ENCODE measurements at places on chromosomes 1 and 21.

- DNase-seq: no peak
These were observed 298.4 kb downstream of the ADGRL2 start for GRCh38 chr1:82099170-82099569.

DNA sequence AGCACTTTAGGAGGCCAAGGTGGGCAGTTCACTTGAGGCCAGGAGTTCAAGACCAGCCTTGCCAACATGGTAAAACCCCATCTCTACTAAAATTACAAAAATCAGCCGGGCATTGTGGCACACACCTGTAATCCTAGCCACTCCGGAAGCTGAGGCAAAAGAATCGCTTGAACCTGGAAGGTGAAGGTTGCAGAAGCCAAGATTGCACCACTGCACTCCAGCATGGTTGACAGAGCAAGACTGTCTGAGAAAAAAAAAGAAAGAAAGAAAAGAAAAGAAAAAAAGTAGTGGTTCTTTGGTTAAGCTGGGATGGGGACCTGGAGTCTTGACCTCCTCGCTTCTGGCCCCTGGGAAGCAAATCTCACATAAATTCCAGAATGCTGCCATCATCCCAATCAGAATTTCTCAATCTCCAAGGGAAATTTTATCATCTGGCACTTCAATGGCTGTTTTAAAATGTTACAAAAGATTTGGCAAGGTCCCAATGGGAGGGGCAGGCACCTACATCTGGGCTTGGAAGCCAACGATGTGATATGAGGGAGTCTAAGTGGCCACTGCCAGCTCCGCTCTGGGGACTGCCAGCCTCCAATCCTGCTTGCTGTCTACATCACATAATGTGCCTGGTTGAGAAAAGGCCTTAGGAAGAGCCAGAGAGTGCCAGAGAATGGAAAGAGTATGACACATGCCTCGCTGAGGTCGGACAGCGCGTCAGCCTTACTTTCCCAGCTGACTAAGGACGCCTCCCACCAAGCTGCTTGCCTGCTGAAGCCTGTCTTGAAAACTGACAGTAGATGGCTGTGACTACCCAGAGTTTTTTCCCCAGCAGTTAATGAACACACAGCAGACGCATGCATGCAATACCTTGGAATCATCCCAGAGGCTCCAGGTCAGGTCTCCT is 42.1 kb upstream of the SRP9 start:
- no peak for DNase-seq

DNA sequence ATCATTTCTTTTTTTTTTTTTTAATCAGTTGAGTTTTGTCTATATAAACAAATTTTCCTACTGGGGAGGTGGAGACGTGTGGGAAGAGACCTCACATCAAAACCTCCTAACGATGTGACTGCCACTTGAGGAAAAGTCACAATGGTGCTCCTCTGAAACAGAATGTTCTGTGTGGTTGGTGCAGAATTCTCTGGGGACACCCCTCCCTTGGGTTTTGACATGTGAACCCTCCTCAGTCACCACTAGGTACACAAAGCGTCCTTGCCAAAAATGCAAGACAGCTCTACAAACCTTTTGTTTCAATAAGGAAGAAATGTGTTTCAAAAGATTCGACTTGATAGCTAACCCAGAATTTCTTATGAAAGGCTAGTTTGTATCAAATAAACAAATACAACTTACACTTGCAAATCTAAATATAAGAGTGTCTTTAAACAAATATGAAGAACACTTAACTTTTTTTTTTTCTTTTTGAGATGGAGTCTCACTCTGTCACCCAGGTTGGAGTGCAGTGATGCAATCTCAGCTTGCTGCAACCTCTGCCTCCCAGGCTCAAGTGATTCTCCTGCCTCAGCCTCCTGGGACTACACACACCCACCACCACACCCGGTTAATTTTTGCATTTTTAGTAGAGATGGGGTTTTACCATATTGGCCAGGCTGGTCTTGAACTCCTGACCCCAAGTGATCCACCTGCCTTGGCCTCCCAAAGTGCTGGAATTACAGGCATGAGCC is 9.3 kb downstream of the SLC25A24 start:
- no peak for DNase-seq

GRCh38 chr1:56229186-56229585 is 350.2 kb downstream of the PLPP3 start:
- no peak for DNase-seq

- DNase-seq: no peak
These were observed 746 bp downstream of the TADA1 start for GRCh38 chr1:166875302-166875733.

DNA sequence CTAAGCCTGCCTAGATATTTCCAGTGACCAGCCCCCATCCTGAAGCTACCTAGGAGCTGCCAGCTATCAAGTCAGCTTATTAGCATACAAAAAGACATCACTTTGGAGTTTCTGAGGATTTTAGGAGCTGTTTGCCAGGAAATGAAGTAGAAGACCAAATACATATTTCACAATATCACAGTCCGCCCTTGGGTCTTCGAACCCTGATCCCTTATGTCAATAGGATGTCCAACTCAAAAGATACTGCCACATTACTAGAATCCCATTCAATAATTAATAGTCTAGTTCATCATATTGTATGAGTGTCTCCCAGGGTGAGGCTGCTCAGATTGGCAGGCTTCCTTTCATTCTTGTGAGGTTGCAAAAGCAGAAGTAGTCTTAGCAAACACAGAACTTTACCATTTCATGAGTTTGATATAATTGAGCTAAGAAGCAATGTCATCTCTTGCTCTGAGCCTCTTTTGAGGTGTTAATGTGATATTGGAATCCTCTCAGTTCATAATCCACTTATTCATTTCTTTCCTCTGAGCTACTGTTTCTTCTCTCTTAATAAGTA is 13.6 kb downstream of the IPO9 start:
- no peak for DNase-seq

DNA sequence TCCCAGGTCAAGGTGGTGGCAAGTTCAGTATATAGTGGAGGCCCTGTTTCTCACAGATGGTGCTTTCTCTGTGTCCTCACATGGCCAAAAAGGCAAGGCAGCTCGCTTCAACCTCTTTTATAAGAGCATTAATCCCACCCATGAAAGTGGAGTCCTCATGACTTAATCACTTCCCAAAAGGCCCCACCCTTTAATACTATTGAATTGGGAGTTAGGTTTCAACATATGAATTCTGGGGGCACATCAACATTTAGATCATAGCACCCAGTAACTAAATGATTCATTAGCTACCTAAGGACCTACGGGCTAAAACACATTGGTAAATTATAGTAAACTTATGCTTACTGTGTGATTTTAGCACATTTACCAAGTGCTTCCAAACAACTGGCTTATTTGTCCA is 317.9 kb downstream of the LTN1 start:
- DNase-seq: no peak

GRCh38 chr1:71273334-71273733 is 192.5 kb upstream of the ZRANB2 start:
- DNase-seq: no peak

DNA sequence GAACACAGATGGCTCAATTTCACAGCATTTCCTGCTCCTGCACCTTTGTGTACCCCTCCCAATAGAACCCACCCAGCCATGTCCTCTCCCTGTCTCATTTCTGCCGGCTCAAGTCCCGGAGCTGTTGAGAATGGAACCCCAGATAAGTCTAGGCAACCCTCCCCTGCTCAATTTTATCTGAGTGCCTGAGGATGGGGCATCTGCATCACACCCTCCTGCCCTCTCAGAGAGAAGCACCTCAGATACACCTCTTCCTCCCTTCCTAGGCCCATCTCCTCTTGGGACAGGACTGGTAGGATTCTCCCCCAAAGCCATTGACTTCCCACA is 1.1 kb downstream of the KIF21B start:
- DNase-seq: no peak

- no peak for DNase-seq
These were observed 54.7 kb upstream of the TRIM67 start for GRCh38 chr1:231107151-231107550.

DNA sequence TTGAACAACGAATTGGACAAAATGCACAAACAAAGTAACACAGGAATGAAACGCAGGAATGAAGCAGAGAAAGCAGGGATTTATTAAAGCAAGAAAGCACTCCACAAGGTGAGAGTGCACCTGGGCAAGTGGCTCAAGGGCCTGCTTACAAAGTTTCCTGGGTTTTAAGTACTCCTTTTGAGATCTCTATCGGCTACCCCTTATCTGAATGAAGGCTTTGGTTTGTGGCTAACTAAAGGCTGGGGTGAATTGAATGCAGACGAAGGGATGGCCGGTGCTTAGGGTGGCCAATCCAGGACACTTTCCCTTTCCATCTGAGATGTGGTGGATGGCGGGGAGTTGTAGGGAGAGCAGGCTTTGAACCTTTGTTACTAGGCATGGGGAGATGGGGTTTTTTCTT is 151.4 kb upstream of the KIAA0040 start:
- no peak for DNase-seq

GRCh38 chr1:1212780-1213344 is 1.1 kb downstream of the TNFRSF4 start:
- no peak for DNase-seq

GRCh38 chr1:40750451-40750908 is 33.1 kb upstream of the KCNQ4 start:
- no peak for DNase-seq

- no peak for DNase-seq
These were observed 69.8 kb downstream of the KCNT2 start for GRCh38 chr1:196538473-196538872.

GRCh38 chr1:18191481-18192155 is 84.0 kb downstream of the IGSF21 start:
- DNase-seq: no peak

DNA sequence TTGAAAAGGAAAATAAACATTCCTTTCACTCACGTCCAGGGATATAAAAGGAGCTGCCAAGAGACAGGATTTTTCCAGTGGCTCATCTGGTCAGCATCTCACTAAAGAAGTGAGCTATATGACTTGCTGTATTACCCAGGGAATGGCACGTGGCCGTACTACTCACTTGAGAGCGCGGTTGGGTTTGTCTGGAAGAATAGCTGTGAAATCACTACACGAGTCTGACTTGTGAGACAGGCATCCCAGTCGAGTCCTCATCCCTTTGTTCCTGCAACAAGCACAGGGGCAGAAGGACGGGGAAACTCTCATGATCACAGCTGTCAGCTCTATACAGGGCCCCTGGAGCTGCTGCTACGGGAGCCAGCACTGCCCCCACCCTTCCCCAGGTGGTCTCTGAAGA is 17.7 kb downstream of the RGS8 start:
- no peak for DNase-seq

GRCh38 chr1:246416261-246416660 is 90.8 kb downstream of the SMYD3 start:
- DNase-seq: no peak

DNA sequence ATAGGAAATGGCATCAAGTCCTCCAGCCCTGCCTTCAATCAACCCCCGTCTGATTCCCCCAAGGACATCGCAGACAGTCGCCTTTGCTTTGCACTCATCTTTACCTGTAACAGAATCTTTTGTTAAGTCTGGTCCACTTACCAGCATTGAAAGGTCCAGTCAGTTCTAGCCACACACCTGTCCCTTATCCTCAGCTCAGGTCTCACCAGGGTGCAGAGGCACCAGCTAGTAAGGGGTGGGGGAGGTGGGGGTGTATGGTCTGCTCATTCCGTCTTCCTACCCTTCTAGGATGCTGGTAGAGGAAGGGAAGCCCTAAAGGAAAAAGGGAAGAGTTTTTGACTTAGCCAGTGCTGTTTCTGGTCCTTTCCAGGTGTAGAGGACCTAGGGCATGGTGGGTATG is 427.7 kb downstream of the MATN1 start:
- no peak for DNase-seq

DNA sequence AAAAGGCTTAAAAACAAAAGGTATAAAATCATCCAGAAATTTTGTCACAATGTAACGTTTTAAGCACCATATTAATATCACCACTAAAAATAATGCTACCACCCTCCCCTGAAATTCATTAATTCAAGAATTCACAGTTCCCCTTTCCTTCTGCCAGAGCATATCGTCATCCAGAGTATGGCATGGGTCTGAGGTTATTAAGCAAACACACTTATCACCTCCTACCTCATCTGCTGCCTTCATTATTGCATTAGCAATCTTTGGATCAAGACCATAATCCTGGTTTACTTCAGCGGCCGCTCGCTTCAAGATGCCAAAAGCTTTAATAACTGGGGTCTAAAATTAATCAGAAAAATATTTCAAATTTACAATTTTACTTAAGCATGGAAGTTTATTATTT is 6.2 kb downstream of the FH start:
- no peak for DNase-seq

GRCh38 chr1:12435639-12436344 is 182.2 kb downstream of the DHRS3 start:
- peak; percentile 28 for DNase-seq

DNA sequence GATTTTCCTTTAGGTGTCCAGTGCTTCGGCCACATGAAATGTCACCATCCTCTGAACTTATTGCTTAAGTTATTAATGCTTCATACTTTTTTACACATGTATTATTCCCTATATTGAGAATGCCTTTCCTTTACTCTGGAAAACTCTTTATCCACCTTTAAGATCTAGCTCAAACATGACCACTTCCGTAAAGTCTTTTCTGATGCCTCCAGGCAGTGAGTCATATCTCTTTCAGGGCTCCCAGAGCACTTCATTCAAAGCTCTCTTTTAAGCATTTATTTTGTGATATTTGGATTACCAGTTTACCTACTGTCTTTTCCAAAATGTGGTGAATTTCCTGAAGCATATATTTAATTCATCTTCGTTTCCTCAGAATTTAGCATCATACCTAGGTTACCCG is 178.9 kb downstream of the HS2ST1 start:
- DNase-seq: no peak

GRCh38 chr1:228851193-228851592 is 115.9 kb downstream of the RHOU start:
- DNase-seq: no peak

DNA sequence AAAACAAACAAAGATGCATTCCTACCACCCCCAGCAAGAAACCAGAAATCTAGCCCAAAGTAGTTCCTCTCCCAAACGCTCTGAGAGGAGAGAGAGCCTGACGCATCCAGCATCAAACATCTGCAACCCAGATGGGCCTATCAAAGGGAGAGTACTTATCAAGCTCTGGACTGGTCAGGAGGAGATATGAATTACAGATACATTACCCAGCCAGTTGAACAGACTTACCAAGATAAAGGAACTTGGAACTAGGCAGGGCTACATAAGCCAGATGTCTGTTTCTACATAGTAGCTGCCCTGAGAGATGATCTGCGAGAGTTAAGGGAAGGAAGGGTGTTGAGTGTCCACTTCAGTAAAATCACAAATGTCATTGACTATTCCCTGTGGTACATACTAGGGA is 138.4 kb downstream of the PAPPA2 start:
- DNase-seq: no peak

GRCh38 chr1:115456441-115456961 is 118.5 kb upstream of the NGF start:
- DNase-seq: no peak

DNA sequence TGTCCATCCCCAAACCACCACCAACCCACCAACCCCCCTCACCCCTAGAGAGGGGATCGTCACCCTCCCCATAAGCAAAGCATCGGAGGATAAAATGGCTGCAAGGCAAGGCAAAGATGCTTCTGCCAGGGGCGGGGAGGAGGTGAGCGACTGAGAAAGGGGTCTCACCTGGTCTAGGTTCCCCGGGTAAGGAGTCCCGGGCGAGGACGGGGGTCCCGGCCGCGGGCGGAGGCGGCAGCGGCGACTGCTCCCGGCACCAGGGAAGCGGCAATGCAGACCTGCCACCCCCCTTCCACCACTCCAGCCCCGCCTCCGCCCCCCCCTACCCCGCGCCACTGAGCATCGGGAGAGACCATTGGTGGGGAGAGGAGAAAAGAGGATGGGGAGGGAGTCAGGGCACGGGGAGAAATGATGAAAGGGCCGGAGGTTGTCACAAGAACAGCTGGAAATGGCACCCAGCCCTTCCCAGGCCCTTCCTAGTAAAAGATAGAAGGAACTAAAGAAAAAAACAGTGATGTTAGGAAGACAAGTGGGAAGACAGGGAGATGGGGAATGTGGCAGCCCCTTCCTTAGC is at the start of gene SV2A:
TSS of gene SV2A (minus strand) at position 274 of the 574 bp plus-strand sequence. CDS start 4,004 bp downstream, outside the sequence.
- no peak for DNase-seq
